ENCODE measurements at places on chromosomes 2 and 18.

- no peak for DNase-seq
These were observed 46.5 kb downstream of the PLEK start for GRCh38 chr2:68411397-68412126.

DNA sequence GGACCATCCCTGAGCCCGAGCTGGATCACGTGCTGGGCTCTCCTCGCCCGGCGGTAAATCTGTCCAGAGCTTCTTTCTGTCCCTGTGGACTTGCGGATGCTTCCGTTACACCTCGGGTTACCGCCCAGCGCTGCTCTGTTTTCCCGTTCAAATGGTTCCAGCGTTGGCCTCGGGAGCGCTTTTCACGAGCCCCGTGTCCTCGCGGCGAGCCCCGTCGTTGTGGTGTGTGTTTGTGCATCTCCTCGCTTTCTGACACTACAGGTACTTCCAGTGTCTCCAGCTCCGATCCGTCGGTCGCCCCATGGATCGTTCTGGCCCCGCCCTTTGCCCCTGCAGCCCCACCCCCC lies 77.4 kb downstream of the RTP5 start:
- DNase-seq, result no peak

- DNase-seq, result no peak
These were observed 9.1 kb downstream of the PECR start for GRCh38 chr2:216072473-216072872.

- DNase-seq, result no peak
These were observed 12.8 kb downstream of the SPEG start for GRCh38 chr2:219447242-219448098.

DNA sequence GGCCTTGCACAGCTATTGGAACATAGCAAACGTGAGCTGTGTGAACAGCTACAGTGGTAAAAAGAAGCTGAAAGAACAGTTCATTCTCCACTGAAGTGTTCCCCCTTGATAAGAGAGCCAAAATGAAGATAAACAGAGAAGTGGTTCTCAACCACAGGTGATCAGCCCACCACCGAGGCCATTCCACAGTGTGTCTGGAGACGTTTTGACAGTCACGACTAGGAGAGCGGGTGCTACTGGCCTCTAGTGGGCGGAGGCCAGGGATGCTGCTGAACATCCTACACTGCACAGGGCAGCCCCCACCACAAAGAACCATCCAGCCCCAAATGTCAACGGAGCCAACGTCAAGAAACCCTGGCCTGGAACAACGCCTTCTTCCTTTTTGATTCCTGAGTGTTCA lies 38.4 kb downstream of the ADCY3 start:
- DNase-seq, result no peak

- DNase-seq, result no peak
These were observed 46.7 kb downstream of the DGKD start for GRCh38 chr2:233400961-233401360.

- DNase-seq, result no peak
These were observed 183.1 kb downstream of the SMAD2 start for GRCh38 chr18:47747260-47747795.

GRCh38 chr18:35458677-35459441 lies 38.9 kb downstream of the INO80C start:
- no peak for DNase-seq

GRCh38 chr2:121955426-121955825 lies 200.0 kb downstream of the TSN start:
- DNase-seq, result no peak

DNA sequence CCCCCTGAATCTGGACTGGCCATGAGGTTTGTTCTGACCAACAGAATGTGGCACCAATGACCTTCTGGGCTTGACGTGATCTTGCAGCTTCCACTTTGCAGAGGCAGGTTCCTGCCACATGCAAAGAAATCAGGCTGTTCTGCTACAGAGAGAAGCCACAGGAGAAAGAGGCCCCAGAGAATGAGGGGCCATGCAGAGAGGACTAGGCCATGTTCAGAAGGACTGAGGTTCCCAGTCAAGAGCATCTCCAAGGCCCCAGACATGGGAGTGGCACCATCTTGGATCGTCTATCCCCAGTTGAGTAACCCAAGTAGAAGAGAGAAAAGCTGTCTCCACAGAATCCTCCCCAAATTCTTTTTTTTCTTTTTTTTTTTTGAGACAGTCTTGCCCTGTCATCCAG lies 131.1 kb downstream of the ZBTB7C start:
- no peak for DNase-seq

DNA sequence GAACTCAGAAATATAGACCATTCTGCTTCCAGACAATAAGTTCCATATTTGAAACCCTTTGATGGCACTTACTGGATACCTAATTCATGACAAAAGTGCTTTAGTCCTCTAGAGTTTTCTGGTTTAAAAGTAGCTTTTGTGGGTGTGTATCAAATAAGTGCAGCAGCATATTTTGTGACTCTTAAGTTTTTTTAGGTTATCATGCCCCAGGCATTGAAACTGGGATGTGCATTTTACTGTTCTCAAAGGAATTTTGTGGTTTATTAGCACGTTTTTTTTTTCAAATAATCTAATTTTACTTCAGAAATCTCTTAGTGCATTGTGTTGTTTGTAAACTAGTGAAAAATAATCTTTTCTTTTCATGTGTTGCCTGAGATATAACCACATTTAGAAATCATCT lies 1.5 kb downstream of the XRCC5 start:
- no peak for DNase-seq

- DNase-seq, result no peak
These were observed 762 bp downstream of the VPS4B start for GRCh38 chr18:63421514-63421913.

GRCh38 chr18:63290821-63291200 lies 28.8 kb downstream of the BCL2 start:
- DNase-seq, result no peak

- no peak for DNase-seq
These were observed 136.6 kb downstream of the ZAP70 start for GRCh38 chr2:97849881-97850528.

DNA sequence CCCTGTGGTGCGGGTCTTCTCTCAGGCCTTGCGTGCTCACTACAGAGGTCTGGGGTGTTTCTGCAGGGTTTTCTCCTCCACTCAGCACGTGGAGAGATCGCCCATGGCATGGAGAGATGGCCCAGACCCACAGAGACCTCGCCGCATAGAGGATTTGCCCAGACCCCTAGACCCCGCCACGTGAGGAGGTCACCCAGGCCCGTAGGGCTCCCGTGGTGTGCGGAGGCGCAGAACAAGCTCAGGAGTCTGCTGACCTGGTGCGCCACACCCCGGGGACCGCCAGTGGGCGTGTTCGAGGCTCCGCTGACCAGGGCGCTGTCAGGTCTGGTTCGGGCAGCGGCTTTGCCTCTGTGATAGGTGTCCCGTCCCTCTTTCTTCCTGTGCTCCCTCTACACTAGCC lies 64.5 kb downstream of the ADI1 start:
- no peak for DNase-seq

DNA sequence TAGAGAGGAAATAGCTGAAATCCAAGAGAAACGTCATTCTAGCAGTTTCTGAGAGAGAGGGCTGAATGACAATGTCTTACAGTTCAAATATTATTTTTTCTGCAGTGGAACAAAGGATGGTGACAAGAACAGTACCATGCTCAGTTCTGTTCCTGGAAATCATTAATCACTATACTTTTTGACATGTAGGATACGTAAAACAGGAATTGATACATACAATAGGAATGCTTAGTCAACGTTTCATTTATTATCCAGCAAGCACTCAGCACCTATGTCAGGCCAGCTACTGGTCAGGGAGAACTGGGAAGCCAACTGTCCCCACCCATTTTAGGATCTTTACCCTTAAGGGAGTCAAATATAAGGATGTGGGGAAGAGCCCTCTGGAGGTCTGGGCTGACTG lies 114.7 kb downstream of the DHRS9 start:
- no peak for DNase-seq

DNA sequence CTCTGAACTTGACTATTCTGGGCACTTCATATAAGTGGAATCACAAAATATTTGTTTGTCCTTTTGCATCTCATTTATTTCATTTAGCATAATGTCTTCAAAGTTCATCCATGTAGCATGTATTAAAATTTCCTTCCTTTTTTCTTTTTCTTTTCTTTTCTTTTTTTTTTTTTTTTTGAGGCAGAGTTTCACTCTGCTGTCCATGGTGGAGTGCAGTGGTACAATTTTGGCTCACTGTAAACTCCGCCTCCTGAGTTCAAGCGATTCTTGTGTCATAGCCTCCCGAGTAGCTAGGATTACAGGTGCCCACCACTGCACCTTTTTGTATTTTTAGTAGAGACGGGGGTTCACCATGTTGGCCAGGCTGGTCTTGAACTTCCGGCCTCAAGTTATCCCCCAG lies 11.9 kb downstream of the ATP8B1 start:
- no peak for DNase-seq

DNA sequence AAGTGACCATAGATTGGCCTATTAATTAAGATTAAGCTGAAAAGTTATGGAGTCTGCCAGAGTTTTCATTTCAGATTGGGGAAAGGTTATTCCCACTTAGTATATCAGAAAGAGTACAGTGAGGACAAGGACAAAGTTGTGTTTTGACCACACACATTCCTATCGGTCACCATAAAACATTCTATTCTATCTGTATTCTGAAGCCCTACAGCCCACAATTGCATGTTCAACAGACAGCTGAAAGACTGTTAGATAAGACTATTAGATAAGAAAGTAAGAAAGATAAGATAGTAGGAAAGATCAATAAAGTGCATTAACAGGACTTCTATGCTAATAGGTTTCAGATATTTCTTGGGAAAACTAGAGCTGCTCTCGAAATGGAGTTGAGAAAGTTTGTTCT lies 26.7 kb upstream of the ACYP2 start:
- DNase-seq, result no peak

DNA sequence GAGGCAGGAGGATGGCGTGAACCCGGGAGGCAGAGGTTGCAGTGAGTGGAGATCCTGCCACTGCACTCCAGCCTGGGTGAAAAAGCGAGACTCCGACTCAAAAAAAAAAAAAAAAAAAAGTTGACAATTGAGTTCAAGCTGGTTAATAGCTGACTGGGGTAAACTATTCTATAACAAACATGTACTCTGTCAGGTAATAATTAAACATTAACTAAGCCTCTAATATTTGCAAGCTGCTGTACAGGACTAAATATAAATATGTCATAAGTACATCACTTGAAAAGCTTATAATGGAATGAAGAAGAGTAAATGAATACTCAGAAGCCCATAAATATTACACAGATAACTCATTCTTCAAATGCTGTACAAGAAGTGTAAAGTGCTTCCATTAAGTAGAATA lies 190.4 kb upstream of the CRIM1 start:
- no peak for DNase-seq

GRCh38 chr2:37829202-37829601 lies 95.9 kb upstream of the RMDN2 start:
- no peak for DNase-seq

DNA sequence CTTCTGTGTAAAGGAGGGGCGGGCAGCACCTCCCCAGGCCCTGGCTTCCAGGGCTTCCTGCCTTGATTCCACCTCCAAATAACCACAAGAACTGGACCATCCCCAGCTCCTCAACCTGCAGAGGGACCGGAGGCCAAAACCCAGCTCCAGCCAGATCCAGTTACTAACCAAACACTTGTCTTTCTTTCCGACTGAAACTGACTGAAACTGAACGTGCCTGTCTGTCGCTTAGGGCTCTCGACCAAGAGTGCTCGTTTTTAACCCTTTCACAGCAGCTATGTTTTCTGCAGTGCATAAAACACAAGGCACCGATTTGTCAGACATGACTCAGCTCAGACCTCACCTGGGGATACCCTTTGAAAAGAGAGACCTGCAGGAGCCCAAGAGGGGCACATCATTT lies 249.9 kb upstream of the SIX2 start:
- peak; percentile 22 for DNase-seq

GRCh38 chr2:204799791-204800190 lies 254.5 kb downstream of the PARD3B start:
- DNase-seq, result no peak

DNA sequence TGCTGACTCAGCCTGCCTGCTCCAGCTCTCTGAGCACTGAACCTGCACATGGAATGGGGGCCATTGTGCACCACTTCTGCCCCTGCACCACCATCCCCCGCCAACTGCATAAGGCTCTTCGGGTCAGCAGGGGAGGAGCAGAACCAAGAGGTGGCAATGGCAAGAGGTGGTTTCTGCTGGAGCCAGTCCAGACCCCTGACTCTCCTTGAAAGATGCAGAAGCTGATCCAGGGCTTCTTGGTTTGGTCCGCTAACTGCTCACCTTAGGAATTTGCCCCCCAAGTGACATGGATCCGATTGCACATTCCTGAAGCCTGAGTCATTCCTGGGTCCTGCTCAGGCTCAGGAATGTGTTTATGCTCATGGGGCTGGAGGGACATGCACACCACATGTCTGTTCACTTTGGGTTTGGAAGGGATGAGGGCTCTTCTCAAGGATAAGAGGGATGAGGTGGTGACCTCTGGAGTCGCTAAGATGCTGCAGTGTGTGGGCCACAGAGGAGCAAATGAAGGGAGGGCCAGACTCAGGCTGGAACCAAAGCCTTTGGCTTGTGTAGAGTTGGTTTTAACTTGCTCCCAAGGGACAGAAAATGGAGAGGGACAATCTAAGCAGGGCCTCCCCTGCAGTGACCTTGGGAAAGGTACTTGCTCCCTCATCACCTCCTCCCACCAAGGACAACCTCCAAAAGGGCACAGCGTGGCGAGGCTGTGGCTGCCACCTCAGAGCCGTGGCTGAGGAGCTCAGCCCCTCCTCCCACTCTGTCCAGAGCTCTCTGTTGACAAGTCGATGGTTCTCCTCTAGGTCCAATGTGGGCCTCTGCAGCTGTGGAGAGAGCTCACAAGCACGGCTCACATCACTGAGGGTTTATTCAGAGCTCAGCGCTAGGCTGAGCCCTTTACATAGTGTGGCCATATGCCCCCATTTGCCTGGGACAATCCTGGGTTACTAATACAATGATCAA lies 66.2 kb downstream of the HS1BP3 start:
- no peak for DNase-seq

- DNase-seq, result no peak
These were observed 48.8 kb downstream of the SPP2 start for GRCh38 chr2:234099266-234099665.

GRCh38 chr2:7243276-7243675 lies 326.1 kb downstream of the RNF144A start:
- DNase-seq, result no peak

DNA sequence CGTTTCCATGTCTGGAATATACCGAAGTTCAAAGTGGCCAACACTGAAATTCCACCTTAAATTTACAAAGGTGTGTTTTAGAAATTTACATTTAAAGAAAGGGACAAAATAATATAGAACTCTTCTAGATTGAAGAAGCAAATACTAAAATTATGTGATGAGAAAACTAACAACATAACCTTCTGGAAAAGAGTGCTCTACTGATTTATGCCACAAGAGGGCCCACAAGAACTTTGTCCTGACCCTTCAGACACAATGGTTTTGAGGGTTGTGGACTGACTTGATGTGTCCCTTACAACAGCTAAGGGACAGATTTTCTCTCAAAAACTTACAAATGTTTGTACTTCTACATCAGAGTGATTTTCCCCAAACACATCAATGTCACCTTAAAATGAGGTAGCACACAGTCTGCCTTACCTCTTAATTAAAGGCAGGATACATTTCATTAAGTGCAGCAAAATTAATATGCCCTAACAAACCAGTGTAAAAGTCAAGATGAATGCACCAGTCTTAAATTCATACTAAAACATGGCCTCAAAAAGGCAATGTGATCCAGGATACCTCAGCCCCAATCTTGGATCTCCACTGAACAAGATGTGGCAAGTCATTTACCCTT lies 36.2 kb downstream of the EIF2AK3 start:
- DNase-seq, result peak; percentile 0

- DNase-seq, result no peak
These were observed 99.3 kb downstream of the MCFD2 start for GRCh38 chr2:46816151-46816845.
